Fibroblast of the aortic adventitia (primary cell): ENCODE measurements at places on chromosomes 6 and 20. TPM values are rescaled to one million over a fixed set of nuclear protein-coding genes. Genes with fewer than 3 reads are reported as not detected.

The LAMA2 gene
- 99.1 and 103 TPM in 2 replicates for total RNA-seq

The DYNLT2 gene
- 1.7 and 2.0 TPM in 2 replicates for total RNA-seq

The C6orf132 gene
- 0.63 and 1.4 TPM in 2 replicates for total RNA-seq

The ESF1 gene
- 15.6 and 55.8 TPM in 2 replicates for total RNA-seq

The SHLD1 gene
- total RNA-seq: 1.2 and 2.0 TPM in 2 replicates

The PGC gene
- not detected in 2 replicates for total RNA-seq

The TMEM244 gene
- total RNA-seq: 0.45 TPM in 1 of 2 replicates, not detected in the other

The COL9A3 gene
- total RNA-seq: 0.36 and 0.98 TPM in 2 replicates

The ATP6V1G2 gene
- total RNA-seq: 3.8 and 6.7 TPM in 2 replicates

The CD83 gene
- total RNA-seq: 1.4 and 2.9 TPM in 2 replicates

The WFDC2 gene
- total RNA-seq: not detected in 2 replicates

The HLA-DQA1 gene
- total RNA-seq: not detected in 2 replicates

The KIF13A gene
- 53.2 and 86.8 TPM in 2 replicates for total RNA-seq

The PCSK2 gene
- not detected in 2 replicates for total RNA-seq

- peak; percentile 94 for DNase-seq
These were observed 24.2 kb downstream of the NQO2 start for GRCh38 chr6:3023663-3024483.

DNA sequence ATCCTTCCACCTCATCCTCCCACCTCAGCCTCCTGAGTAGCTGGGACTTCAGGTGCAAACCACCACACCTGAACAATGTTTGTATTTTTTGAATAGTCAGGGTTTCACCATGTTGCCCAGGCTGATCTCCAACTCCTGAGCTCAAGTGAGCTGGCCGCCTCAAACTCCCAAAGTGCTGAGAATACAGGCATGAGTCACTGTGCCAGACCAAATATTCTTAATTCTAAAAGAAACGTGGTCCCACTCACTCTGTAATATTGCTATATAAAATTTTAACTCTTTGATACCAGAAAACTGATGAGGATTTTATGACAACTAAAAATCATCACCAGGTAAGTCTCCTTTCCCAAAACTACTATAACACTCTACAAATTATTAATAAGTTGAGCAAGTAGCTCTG is 716.8 kb upstream of the GJE1 start:
- DNase-seq: no peak

- no peak for DNase-seq
These were observed 46.8 kb downstream of the CEP43 start for GRCh38 chr6:167045828-167046580.

GRCh38 chr20:34515484-34516246 is 557 bp upstream of the DYNLRB1 start:
- no peak for DNase-seq

DNA sequence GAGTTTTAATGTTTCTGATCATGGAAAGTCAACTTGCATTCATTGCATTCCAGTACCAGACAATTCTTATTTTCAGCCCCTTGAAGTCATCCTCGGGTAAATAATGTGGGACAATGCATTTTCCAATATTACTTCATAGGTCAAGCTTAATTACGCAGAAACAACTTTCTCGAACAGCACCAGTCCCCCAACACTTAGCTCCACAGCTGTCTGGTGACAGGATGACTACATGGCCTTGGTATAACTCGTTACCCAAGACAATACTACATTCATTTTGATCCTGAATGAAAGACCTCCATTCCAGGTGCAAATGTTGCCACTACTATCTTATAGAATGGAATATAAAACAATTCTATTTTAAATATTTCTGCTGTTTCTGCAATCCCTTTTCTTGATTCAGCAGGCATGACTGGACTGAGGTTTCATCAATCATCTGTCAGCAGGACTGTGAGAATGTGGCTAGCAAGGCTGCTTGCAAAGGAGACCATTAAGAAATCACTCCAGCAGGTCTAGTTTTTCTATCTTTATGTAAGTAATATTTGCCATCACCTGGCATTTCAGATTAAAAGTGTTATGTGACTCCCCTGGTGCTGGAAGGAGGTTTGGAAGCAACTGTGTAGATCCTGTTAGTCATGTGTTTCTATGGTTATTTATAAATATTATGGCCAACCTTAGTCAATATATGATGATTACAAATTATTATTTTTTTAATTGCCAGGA is 147.9 kb downstream of the HAO1 start:
- peak; percentile 27 for DNase-seq

DNA sequence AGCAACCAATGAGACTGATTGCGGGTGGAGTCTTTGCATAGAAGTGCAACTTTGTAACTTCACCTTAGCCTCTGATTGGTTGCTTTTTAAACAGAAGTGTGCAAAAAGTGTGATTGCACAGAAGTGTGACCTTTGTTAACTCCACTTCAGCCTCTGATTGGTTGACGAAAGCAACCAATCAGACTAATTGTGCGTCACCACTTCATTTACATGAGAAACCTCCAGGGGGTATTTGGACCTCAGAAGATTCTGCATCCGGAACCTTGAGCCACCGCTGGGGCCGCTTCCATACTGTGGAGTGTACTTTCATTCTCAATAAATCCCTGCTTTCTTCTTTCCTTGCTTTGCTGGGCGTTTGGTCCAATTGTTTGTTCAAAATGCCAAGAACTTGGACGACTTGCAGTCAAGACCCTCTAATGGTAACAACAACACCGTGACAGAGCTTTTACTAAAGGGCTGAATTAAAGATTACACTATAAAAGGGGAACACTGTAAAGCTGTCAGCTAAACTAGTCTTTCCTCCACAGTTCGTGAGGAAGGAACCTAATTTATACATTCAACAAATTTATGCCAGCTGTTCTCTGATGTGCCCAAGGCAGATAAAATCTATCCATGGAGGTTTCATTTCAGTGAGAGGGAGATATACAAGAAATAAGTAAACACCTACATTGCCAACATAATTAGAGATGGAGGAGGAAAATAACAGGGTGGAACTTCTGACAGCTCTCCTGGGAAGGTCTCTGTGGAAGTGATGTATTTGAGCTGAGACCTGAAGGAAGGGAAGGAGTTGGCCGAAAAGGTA is 1.4 kb upstream of the HECA start:
- peak; percentile 36 for DNase-seq

DNA sequence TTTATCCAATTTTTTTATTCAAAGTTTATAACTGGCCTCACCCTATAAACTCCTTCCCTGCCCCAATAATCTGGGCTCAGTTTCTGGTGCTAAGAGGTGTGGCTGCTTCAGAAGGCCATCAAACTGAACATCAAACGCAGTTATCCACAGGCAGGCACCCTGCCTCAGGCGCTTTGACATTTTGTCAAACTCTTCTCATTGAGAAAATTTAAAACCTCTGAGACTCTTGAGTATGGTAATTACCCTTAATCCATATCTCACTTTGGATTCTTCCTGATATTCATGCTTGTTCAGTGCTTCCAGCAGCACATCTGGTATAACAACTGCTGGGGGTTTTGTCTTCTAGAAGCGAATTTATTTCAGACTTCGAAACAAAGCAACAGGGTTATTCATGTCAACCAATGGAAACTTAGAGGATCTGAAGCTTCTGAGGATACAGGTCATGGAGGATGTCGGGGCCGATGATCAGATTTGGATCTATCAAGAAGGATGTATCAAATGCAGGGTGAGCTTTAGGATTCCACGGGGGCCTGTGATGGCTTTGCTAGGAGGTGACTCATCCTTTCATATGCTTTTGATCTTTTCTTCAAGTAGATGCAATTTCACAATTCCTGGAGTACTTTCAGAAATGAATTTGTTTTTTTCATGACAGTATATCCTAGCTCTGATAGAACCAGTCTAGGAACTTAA is 68.2 kb downstream of the RTN4IP1 start:
- DNase-seq: peak; percentile 73

DNA sequence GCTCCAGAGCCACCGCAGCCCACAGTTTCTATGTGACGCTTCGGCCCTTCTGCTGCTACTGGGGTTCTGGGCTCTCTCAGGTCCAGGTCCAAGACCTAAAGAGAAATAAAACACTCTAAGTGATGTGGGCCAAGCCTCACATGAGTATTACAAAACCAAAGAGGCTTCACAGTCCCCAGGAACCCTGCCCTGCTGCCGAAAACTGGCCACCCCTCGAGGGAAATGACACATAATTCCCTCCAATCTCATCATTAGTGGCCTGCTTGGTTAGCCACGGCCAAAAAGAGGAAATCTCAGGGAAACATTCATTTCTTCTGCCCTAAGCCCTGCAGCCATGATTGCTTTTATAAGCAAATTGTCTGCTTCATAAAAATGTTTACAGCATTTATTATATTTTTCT is 32.5 kb downstream of the DLL1 start:
- no peak for DNase-seq

DNA sequence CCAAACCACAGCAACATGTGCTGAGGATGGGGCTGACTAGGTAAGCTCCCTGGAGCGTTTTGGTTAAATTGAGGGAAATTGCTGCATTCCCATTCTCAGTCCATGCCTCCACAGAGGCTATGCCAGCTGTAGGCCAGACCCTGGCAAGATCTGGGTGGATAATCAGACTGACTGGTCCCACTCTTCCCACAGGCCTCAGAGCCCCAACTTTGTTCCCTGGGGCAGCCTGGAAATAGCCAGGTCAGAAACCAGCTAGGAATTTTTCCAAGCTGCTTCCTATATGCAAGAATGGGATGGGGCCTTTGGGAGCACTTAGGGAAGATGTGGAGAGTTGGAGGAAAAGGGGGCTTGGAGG is 1.5 kb upstream of the VEGFA start:
- DNase-seq: peak; percentile 45

DNA sequence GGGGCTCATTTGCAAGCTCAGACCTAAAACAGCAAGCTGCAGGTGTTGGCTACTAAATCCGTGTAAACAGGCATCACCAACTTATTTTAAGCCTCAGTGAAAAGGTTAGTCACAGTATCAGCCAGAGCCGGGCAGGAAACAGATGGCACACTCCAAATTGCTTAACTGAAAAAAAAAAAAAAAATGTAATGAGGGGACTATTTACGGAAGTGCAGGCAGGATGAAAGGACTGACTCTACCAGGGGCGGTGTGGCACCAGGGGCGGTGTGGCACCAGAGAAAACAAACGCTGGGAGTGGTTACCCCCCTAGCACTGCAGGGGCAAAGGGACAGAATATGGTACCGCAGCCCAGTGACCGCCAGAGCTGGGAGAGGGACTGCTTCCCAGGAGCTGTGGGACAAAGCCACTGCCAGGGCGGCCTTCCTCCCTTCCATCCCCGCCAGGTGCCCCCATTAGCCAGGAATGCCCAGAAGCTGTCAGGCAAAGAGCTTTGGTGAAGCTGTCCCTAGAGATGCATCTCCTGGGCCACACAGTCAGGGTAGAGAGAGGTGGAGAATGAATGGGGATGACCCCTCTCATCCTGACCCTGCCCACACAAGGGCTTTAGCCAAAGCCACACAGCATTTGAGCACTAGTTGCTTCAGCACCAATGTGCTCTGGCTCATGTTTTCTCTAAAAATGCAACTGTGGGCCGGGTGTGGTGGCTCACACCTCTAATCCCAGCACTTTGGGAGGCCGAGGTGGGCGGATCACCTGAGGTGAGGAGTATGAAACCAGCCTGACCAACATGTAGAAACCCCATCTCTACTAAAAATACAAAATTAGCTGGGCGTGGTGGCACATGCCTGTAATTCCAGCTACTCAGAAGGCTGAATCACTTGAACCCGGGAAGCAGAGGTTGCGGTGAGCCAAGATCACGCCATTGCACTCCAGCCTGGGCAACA is 39.6 kb upstream of the GFOD1 start:
- DNase-seq: no peak

GRCh38 chr6:161220346-161220745 is 53.5 kb downstream of the AGPAT4 start:
- no peak for DNase-seq

- no peak for DNase-seq
These were observed 93.5 kb upstream of the SASH1 start for GRCh38 chr6:148249160-148249559.

GRCh38 chr6:947235-947934 is 254.4 kb upstream of the EXOC2 start:
- DNase-seq: no peak

DNA sequence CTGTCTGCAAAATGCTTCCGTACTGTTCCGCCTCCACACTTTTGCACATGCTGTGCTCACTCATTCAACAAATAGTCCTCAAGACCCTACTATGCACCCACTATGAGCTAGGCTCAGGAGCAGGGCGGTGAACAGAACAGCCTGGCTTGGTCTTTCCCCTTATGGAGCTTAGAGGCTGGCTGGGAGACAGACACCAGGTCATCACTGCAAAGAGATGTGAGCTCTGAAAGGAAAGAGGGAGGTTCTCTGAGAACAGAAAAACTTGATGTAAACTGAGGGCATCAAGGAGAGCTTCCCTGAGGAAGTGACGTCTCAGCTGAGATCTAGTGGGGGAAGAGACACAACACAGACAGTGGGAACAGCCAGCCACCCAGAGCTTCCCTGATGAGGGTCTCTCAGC is 31.0 kb upstream of the TGM2 start:
- no peak for DNase-seq

- DNase-seq: no peak
These were observed 14.3 kb downstream of the GLO1 start for GRCh38 chr6:38688579-38689087.

DNA sequence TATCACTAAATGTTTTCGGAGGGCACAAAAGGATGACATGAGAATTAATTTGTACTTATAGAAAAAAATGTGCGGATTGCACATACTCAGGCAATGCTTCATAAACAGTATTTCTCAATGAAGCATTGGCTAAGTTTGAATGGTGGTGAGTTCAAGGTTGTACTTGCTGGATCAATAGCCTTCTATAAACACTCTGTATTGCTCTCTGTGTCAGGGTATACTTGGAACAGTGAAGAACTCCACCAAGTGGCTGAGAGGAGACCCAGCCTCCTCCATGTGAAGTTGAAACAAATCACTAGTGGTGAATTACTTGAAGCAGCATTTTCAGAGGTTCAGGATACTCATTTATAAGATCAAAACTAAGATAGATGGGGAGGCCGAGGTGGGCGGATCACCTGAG is 360.6 kb downstream of the RIMS1 start:
- DNase-seq: no peak

GRCh38 chr6:169251371-169251802 is 2.3 kb downstream of the THBS2 start:
- DNase-seq: no peak

DNA sequence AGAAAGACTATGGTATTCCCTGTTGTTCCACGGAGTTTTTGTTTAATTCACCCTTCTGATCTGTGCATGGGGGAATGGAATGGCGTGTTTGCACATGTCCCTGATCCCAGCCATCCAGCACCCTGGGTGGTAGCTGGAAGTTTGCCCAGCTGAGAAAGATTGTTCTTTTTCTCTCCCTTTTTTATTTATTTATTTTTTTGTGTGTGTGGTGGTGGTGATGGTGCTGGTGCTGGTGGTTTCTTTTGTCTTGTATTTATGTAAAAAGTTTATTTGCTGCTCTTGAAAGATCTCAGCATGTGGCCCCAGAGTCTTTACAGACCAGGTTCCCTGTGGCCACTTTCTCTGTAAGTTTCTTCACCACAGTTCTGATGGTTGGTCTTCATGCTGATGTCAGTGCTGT is 372.6 kb downstream of the UTRN start:
- no peak for DNase-seq

- DNase-seq: peak; percentile 13
These were observed 3.1 kb downstream of the NOX3 start for GRCh38 chr6:155452576-155452975.

- DNase-seq: no peak
These were observed 9.0 kb upstream of the MRGBP start for GRCh38 chr20:62787321-62787720.

GRCh38 chr6:53728570-53729194 is 63.1 kb upstream of the KLHL31 start:
- DNase-seq: peak; percentile 61
